ENCODE measurements at places on chromosomes 4 and X. TPM values are rescaled to one million over a fixed set of nuclear protein-coding genes. Genes with fewer than 3 reads are reported as not detected.

DNA sequence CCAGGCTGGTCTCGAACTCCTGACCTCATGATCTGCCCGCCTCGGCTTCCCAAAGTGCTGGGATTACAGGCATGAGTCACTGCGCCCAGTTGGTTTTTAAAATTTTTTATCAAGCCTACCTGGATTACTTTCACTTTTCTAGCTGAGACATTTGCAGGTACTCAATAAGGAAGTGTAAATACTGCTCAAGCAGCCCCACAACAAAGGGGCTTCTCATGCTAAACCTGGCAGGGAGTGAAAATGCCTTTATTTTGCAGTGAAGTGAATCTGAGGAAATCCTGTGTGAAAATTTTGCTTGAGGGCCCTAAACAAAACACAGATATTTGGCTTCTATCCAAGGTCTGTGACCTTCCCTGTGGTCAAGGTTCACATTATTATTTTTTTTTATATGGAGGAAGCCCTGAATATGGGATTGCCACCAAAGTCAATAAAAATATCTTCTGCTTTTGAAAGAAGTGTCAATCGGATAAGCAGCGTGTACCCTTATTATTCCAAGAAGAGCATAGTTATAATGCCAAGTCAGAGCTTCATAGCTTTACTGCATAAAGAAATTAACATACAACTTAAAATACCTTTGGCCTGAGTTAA is 481.0 kb downstream of the SH2D1A start:
- no peak for DNase-seq

The FAM9A gene
- not detected for total RNA-seq

GRCh38 chr4:38411981-38412536 is 251.9 kb upstream of the KLF3 start:
- DNase-seq, result no peak

The SUPT20HL1 gene
- total RNA-seq, result not detected

The ASMTL gene
- 81.4 TPM for total RNA-seq

All from H1 (cell line).